ENCODE measurements at places on chromosomes 1 and 21. TPM values are rescaled to one million over a fixed set of nuclear protein-coding genes. Genes with fewer than 3 reads are reported as not detected.

PCSK9 gene
- 18.4 TPM for total RNA-seq

CZIB gene
- 20.9 TPM for total RNA-seq

OPTC gene
- not detected for total RNA-seq

CHI3L2 gene
- 3.3 TPM for total RNA-seq

C1orf141 gene
- not detected for total RNA-seq

MARK1 gene
- total RNA-seq = 8.0 TPM

Measured in Peyer's patch (tissue), 4 donors.